Renal pelvis (tissue), 12 donors: ENCODE measurements at places on chromosomes 4 and X.

- no peak for DNase-seq
These were observed 47.0 kb upstream of the MID1IP1 start for GRCh38 chrX:38754102-38754790.

DNA sequence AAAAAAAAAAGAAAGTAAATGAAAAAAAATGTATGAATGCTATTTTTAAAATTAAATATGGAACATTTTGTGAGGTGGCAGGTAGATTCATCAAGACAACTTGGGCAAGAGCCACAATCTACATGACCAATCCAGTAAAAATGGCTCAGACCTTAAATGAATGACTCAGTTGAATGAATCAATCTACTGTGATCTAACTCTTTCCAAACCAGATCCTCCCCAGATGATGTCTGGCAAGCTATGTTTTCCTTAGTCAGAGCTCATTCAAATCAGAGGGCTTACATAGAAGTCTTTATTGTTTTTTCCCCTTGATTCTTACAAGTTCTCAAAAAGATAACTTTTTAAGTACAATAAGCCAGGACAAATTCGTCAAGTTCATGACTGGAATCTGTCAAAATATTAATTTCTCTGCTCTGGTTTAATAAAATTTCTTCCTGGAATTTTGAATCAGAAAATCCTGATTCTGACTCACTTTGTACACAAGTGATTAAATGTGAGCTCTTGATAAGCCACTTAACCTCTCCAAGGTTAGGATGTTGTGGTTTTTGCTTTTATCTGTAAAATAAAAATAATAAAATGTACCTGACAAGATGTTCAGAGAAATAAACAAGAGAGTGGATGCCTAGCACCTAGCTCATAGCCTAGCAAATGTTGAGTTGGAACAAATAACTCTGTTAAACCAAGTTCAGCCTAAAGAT is 105.6 kb upstream of the SMIM31 start:
- DNase-seq: no peak

- peak; percentile 2 for DNase-seq
These were observed 1.0 kb downstream of the PRDX4 start for GRCh38 chrX:23668335-23668734.

- no peak for DNase-seq
These were observed 24.9 kb upstream of the CXXC4 start for GRCh38 chr4:104519588-104519987.

- DNase-seq: no peak
These were observed 77.6 kb downstream of the NAT8L start for GRCh38 chr4:2136726-2137125.

DNA sequence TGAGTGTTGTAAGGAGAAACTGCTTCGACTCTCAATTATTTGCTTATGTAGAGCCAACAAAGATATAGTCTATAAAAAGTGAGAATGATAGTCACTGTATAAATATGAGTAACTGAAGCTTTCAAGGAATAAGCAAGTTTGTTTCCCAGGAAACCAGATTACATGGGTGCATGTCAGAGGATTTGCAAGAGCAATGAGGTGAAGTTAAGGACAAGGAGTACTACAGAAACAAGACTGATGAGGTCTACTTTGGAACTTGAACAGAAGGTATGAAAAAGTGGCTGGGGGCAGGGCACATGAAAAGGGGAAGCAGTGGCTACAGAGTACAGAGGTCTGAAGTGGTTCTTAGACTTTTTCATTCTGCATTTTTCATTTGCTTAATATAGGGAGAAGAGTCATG is 321.0 kb upstream of the CXXC4 start:
- no peak for DNase-seq

GRCh38 chr4:186887291-186887700 is 163.6 kb upstream of the FAT1 start:
- peak; percentile 36 for DNase-seq

DNA sequence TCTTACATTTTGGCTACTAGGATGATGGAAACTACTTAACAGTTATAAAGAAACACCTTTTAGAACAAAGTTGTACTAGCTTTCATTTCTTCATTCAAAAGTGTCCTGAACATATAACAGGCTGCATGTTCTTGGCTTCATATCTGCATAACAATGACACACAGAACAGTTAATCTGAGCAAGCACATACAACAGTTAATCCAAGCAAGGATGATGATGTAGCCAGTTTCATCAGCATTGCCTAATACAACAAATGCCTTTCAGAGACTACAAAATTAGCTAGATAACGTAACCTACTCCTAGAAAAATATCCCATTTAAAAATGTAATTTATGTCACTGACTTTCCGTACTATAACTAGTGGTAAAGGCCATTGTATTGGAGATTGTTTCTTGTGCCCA is 182.1 kb downstream of the SCFD2 start:
- DNase-seq: no peak

DNA sequence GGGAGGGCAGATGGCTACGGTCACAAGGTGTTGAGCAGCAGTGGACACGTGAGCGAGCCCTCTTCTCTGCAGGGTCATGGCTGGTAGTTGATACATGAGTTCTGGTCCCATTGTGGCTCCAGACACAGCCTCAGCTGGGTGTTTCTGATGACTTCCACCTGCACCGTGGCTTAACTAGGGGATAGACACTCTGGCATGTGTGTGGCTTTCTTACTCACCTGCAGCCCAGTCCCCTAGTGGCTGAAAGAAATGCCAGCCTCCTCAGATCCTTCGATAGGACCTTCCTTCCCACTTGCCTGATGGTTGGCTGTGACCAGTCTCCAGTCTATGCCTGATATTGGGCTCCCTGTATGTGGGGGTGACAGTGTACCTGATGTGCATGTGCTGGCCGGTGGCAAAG is 5.0 kb downstream of the GPR78 start:
- no peak for DNase-seq

DNA sequence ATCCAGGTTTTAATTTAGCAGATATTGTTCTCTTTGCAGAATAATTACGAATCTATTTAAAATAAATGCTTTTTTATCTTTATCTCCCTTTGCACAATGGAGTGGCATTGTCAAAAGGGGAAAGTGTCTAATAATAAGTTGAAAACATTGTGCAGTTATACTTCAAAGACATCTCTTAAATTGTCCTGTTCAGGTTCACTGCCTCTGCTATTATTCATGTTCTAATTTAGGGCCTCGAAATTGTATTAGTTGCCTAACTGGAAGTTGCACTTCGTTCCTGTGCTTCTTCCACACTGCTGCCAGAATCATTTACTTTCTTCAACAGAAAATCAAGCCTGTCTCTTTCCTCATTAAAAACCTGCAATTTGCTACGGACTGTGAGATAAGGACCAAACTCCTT is 150.5 kb upstream of the SPRY1 start:
- no peak for DNase-seq

GRCh38 chr4:121711263-121712000 is 14.7 kb upstream of the ANXA5 start:
- DNase-seq: peak; percentile 68

DNA sequence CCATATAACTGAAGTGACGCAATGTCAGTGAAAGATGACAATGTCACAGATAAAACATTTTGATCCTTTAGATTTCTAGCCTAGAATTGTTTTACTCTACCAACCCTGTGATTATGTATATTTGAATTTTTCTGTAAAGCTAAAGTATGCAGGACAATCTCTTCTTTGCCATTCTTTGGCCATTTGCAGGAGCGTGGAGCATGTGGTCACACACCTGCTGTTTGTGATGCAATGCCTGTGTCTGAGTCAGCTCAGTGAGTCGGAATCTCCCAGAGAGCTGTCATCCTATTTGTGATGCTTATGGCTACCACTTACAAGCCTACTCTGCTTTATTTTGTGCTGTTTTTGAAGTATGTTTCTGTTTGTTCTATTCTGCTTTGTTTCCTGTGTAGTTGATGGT is 214.5 kb downstream of the NAF1 start:
- no peak for DNase-seq

- peak; percentile 84 for DNase-seq
These were observed 29.6 kb downstream of the PDGFC start for GRCh38 chr4:156941940-156942548.

DNA sequence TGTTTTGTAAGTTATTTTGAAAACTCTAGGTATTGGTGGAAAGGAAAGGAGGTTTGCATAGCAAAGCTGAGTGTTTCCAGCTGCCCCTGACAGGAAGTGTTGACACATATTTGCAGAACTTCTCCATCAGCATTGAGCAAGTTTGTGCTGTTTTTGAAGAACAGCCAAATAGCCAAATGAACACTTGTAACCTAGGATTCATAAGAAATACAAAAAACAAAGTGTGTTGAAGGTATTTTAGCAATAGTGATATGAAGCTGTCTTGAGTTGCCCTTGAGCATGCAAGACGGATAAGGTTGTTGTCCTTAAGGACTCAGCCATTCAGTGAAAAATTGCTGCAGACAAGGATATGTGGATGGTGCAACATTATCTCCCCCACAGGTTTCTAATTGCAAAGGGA is 68.3 kb upstream of the PGM2 start:
- no peak for DNase-seq

DNA sequence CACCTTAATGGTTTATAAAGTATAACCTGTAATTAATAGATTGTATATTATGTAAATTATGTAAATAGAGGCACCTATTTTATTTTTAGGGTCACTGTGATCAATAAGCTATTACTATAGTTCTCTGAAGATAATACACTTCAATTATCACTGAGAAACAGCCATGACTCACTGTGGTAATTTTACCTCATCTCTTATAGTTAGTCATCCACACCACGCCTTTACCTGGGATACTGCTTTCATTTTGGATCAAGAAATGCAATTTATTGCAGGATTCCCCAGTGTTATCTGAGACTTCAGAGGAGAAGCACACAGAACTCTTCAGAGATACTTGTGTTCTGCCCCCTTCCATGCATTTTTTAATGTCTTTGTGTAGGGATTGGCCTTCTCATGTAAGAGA is 348.1 kb upstream of the ATOH1 start:
- DNase-seq: no peak

GRCh38 chr4:80125252-80126177 is 52.5 kb upstream of the ANTXR2 start:
- no peak for DNase-seq

DNA sequence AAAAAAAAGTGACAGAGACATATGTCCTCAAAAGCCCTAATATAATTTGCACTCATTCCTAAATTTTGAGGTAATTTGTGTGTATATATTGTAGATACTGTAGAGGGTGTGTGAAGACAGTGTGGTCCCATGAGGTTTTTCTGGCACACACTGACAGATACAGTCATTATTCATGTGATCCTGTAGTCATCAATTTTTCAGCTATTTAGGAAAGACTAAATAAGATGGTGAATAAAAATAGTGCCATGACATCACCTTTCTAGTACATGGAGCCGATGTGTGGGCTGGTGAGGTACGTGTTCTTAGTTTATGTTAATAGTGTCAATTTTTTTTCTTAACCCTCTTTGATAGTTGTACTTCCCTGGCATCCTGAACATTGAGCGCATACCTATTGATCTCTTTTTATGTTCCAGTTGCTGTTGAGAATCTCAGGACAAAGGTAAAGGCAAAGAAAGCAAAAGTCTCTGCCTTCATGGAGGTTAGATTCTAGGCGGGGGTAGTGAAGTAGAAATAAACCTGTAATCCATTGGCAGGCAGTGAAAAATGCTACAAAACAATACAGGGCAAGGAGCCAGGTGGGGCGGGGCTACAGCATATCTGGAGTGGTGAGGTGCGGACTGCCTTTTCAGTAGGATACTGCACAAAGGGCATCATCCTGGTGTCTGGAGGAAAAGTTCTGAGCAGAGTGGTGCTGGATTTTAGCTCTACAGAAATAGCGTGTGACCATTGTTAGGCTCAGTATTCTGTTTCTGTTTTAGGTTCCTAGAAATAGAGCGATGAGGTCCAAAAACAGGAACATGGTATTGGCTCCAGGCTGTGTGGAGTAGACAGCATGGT is 93.8 kb downstream of the ARHGAP10 start:
- no peak for DNase-seq

GRCh38 chr4:28225689-28226353 is 1365.2 kb downstream of the STIM2 start:
- DNase-seq: no peak

- DNase-seq: no peak
These were observed 42.1 kb downstream of the NEIL3 start for GRCh38 chr4:177351622-177352244.

DNA sequence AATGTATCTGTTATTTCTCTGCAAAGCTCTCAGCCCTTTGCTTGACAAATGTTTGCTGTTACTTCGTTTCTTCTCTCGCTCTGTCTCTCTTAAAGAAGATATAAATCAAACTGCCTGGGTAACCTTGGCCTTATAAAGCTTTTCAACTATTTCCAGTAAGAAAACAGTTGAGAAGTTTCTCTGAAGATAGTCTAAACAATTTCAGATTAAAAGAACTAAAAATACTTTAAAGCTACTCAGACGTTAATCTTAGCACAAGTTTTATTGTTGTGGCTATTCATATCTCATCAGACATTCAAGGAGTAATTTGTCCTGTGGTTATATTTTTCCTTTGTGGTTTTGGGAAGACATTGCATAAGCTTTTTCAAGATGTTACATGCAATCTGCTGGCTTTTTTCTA is 22.6 kb downstream of the HOPX start:
- DNase-seq: no peak

- no peak for DNase-seq
These were observed 18.6 kb downstream of the GRK4 start for GRCh38 chr4:2982012-2982411.

GRCh38 chrX:108271397-108271787 is 166.8 kb downstream of the COL4A6 start:
- no peak for DNase-seq

DNA sequence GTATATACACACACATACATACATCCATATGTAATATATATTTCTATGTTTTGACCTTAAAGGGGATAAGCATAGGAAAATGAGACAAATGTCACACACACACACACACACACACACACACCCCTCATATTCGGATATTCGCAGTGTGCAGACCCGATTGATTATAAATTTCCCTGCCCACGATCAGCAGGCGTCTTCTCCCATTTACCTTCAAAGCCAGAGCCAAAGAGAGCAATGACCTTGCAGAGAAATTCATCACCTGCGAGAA is 488 bp downstream of the GPRIN3 start:
- DNase-seq: no peak

- no peak for DNase-seq
These were observed 107.1 kb upstream of the C1GALT1C1 start for GRCh38 chrX:120736989-120737388.

GRCh38 chrX:112614640-112615039 is 65.1 kb downstream of the LHFPL1 start:
- no peak for DNase-seq
